T-cell (primary cell): ENCODE measurements at places on chromosomes 12 and 14.

GRCh38 chr12:1948883-1949282 lies 30.4 kb upstream of the CACNA2D4 start:
- no peak for DNase-seq

GRCh38 chr12:3797531-3798048 lies 44.7 kb upstream of the CRACR2A start:
- DNase-seq: no peak

GRCh38 chr14:75041613-75042012 lies 9.7 kb downstream of the MLH3 start:
- DNase-seq: no peak

DNA sequence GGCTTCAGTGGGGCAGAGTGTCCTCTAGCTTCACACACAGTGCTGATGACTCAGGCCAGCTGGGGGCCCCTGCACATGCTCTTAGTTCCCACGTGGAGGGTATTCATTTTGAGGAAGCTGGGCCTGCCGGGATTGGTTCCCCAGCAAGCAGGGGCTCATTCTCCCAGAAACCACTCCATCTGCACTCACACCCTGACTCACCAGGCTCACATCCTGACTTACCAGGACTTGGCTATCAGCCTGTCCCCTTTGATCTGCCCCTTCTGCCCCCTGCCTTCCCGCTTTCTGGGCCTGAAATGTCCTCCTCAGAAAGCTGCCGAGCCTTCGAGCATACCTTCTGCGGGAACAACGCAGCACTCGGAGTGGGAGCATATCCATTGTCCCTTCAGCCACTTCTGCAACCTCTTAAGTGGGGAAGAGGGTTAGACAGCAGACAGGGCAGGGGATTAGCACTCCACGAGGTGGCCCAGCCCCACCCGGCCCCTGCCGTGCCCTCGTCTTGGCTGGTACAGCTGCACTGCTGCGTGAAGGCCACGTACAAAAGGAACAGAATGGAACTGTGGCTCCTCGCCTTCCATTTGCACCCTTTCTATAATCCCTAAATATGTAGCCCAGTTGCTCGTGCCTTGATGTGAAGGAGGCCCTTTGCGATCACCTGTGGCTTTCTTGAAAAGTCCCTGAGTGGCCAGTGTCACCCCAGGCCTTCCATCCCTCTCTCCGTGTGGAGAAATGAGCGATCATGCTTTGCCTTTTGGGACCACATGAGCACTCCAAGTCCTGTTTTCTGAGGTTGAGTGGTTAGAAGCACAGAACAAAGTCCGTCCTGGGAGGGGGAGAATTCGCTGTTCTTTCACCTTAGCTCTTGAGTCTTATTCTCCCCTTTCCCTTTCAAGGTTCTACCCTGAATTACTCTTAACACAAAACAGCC lies 26.1 kb downstream of the TPCN1 start:
- no peak for DNase-seq

DNA sequence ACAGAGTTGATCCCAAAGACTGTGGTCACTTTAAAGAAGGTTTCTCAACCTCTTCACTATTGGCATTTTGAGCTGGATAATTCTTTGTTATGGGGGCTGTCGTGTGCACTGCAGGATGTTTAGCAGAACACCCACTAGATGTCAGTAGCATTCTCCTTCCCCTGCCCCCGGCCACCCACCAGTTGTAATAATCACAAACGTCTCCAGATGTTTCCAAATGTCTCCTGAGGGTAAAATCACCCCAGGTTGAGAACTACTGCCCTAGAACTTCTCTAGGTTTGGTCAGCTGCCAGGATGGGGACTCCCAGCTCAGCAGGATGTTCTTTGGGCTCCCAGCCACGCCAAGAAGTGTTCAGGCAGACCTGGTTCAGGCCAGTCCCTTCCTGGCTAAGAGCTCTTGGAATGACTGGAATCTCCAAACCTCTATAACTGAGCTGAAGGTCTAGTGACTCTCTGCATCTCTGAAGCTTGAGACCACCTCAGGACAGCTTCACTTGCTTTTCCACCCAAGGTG lies 12.5 kb upstream of the AJUBA start:
- DNase-seq: no peak
